ENCODE measurements at places on chromosomes 4 and X. TPM values are rescaled to one million over a fixed set of nuclear protein-coding genes. Genes with fewer than 3 reads are reported as not detected.
A peak's percentile ranks its signal among the peaks of the same experiment; 100 is the strongest.

- no peak for DNase-seq
- no peaks in the 10 kb centered on the region for H3K4me1 ChIP-seq
- H3K36me3 ChIP-seq, result no peaks in the 10 kb centered on the region
- H3K27me3 ChIP-seq, result no peaks in the 10 kb centered on the region
Observed at GRCh38 chr4:46124773-46125413, 1.0 kb upstream of the GABRG1 start.

GRCh38 chr4:184310881-184311709 lies 93.4 kb upstream of the ENPP6 start:
- peaks cover 15% of the 10 kb centered on the region for H3K4me1 ChIP-seq
- H3K27ac ChIP-seq, result no peak overlapping the region
- H3K36me3 ChIP-seq, result no peaks in the 10 kb centered on the region
- no peaks in the 10 kb centered on the region for H3K27me3 ChIP-seq

Gene ZNF157
- 0.17 TPM for total RNA-seq

DNA sequence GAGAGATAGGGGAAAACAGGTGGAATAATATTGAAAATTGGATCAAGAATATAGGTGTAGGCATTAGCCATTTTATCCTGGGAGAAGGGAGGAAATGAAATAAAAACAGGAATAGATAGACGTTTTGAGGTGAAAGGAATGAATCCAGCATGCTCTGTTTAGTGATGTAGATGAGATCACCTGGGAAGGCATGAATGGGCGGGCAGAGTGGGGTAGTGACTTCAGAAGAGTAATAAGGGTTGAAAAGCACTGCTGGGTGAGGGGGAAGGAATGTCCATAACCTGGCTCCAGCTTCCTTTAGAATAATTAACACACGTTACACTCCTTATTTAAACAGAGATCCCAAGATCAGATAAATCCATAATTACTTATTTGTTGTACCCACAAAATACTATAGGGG lies 191.1 kb upstream of the ANXA3 start:
- H3K27ac ChIP-seq, result no peak overlapping the region
- H3K4me3 ChIP-seq, result no peak overlapping the region
- no peak for DNase-seq
- H3K27me3 ChIP-seq, result no peaks in the 10 kb centered on the region

GRCh38 chr4:179709961-179710624 lies 2267.9 kb upstream of the AGA start:
- DNase-seq, result no peak
- H3K27ac ChIP-seq, result no peak overlapping the region
- H3K4me1 ChIP-seq, result no peaks in the 10 kb centered on the region
- H3K36me3 ChIP-seq, result no peaks in the 10 kb centered on the region
- no peak overlapping the region for H3K4me3 ChIP-seq
- no peaks in the 10 kb centered on the region for H3K27me3 ChIP-seq

DNA sequence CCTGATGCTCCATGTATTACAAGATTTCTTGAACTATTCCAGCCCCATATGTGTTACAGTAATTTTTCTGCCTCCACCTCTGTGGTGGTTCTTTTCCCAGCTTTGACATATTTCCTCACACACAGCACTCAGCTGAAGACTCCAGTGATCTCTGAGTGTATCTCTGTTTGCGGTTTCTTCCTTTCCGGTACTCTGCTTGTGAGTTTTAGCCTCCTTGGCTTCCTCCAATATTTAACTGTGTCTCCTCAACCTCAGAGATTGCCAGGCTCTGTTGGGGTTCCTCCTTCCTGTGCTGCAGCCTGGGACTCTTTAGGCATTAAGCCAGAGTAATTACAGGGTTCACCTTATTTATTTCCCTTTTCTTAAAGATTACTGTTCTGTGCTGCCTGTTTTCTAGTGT lies 73.2 kb downstream of the NFKB1 start:
- no peaks in the 10 kb centered on the region for H3K27me3 ChIP-seq
- no peak overlapping the region for H3K27ac ChIP-seq
- peaks cover 41% of the 10 kb centered on the region for H3K36me3 ChIP-seq

Gene PPARGC1A
- total RNA-seq, result not detected

Gene TET2
- 53.2 TPM for total RNA-seq

Gene CTAG1B
- total RNA-seq, result not detected

DNA sequence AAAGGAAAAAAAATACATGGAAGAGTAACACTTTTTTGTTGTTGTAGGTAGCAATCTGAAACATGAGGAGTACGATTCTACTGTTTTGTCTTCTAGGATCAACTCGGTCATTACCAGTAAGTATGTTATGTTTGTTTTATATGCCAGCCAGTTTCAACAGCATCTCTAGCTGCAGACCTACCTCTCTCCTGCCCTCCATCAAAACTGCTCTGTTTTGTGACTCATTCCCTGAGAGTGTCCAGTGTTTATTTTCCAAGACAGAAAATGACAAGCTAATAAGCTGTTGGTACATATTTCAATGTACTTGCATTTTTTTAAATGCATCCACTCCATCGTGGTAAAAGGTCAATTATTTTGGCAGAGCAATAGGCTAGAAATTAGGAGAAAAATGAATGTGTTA lies 347 bp downstream of the AMTN start:
- H3K27me3 ChIP-seq, result no peaks in the 10 kb centered on the region
- no peaks in the 10 kb centered on the region for H3K4me1 ChIP-seq
- no peak overlapping the region for H3K4me3 ChIP-seq
- no peaks in the 10 kb centered on the region for H3K36me3 ChIP-seq
- DNase-seq, result no peak

Gene NSUN7
- 0.59 TPM for total RNA-seq

Gene DUX4
- not detected for total RNA-seq

GRCh38 chrX:155767051-155767875 lies 113.9 kb upstream of the VAMP7 start:
- H3K27ac ChIP-seq, result no peak overlapping the region
- H3K4me3 ChIP-seq, result peak overlapping the region; percentile 42
- H3K4me1 ChIP-seq, result peaks cover 4% of the 10 kb centered on the region
- peak; percentile 4 for DNase-seq

DNA sequence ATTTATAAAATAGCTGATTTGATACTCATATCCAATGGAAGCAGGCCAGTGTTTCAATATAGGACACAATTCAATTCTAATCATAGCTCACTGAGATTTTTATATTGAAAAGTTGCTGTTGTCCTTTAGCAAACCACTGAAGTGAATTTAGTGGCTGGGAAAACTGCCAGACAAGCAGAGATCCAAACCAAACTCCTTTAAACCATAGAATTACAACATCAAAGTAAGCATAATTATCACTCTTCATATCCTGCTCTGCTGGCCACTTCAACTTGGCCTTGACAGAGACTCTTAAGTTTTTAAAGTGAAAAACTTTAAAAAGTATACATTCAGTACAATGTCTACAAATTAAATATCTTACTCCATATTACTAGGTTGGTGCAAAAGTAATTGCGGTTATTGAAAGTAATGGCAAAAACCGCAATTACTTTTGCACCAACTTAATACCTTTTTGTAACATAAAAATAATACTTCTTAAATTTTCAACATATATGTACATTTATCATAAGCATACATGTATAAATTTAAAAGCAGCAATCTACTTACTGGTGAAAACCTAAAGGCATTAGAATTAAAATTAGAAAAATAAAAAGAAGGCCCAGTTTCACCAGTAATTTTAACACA lies 433.0 kb downstream of the PCDH10 start:
- no peaks in the 10 kb centered on the region for H3K4me1 ChIP-seq
- H3K27ac ChIP-seq, result no peak overlapping the region
- no peaks in the 10 kb centered on the region for H3K27me3 ChIP-seq
- no peak for DNase-seq
- H3K36me3 ChIP-seq, result no peaks in the 10 kb centered on the region
- no peak overlapping the region for H3K4me3 ChIP-seq

DNA sequence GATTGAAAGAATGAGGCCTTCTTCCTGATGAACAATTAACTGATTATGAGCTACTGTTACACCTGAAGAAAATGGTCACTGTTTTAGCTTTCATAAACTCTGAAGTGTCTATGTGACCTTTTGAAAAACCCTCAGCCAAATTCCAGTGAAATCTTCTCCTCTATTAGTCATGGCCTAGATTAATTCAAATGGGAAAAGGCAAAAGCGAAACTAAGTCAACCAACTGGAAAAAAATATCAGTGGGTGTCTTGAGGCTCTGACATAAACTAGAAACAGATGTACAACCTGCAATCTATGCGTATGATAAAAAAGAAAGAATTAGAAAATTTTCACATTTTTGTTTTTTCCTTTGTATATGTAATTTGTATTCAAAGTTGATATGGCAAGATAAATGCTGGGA lies 169.4 kb upstream of the BANK1 start:
- no peak overlapping the region for H3K4me3 ChIP-seq
- DNase-seq, result no peak
- H3K4me1 ChIP-seq, result no peaks in the 10 kb centered on the region
- H3K27me3 ChIP-seq, result no peaks in the 10 kb centered on the region

GRCh38 chrX:146907391-146908240 lies 93.1 kb upstream of the CXorf51A start:
- H3K4me3 ChIP-seq, result no peak overlapping the region
- H3K27ac ChIP-seq, result no peak overlapping the region
- H3K36me3 ChIP-seq, result no peaks in the 10 kb centered on the region
- no peaks in the 10 kb centered on the region for H3K27me3 ChIP-seq
- DNase-seq, result no peak
- no peaks in the 10 kb centered on the region for H3K4me1 ChIP-seq

DNA sequence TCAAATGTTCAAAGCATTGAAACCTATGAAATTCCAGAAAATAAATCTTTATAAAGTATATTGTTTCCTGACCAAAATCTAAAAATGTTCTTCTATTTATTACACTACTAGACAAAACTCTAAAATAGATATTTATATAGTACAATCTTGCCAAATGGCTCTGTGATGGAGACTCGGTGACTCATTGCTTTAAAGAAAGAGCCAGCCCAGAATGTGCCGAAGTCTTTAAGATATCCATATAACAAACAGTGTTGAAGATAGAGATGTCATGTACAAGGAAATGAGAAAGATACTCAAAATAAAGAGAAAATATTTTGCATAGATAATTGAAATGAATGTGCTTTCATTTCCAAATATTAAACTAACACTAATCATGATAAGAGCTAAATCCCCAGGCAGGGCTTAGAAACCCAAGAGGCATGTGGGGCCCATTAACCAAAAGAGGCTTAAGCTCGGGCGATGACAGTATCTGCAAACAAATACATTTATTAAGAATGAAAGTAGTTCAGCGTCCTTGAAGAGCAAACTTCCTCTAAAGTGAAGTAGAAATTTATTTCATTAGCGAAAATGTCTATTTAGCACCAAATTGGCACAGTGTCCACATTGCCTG lies 102.1 kb upstream of the FAM9B start:
- no peaks in the 10 kb centered on the region for H3K4me1 ChIP-seq
- no peaks in the 10 kb centered on the region for H3K27me3 ChIP-seq
- H3K4me3 ChIP-seq, result no peak overlapping the region
- no peak overlapping the region for H3K27ac ChIP-seq
- no peak for DNase-seq
- no peaks in the 10 kb centered on the region for H3K36me3 ChIP-seq

Gene MTMR8
- 7.2 TPM for total RNA-seq

Gene OTUD6A
- total RNA-seq, result not detected

GRCh38 chr4:104494185-104494584 lies 509 bp downstream of the CXXC4 start:
- no peak overlapping the region for H3K4me3 ChIP-seq
- peaks cover 15% of the 10 kb centered on the region for H3K4me1 ChIP-seq
- no peak overlapping the region for H3K27ac ChIP-seq
- no peaks in the 10 kb centered on the region for H3K36me3 ChIP-seq
- H3K27me3 ChIP-seq, result peaks cover 38% of the 10 kb centered on the region

DNA sequence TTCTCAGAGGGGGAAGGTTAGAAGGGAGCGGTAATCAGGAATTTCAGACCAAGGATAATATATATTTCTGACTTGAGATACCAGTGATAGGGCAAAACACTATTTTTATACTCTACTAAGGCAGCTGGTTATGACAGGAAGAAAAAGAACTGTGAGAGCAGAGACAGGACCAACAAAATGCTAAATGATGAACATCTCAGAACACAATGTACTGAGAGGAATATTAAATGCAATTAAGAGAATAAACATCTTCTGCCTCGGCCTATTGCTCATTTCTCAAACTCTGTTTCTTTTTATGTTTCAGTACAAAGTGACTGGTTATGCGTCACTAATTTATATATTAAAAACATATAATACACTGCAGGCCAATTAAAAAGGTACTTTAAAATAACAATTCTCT lies 122.0 kb upstream of the RLIM start:
- H3K27ac ChIP-seq, result no peak overlapping the region
- H3K4me1 ChIP-seq, result no peaks in the 10 kb centered on the region
- H3K4me3 ChIP-seq, result no peak overlapping the region
- no peaks in the 10 kb centered on the region for H3K36me3 ChIP-seq

- H3K4me1 ChIP-seq, result no peaks in the 10 kb centered on the region
- no peak for DNase-seq
- H3K27ac ChIP-seq, result no peak overlapping the region
- H3K4me3 ChIP-seq, result no peak overlapping the region
- peaks cover 2% of the 10 kb centered on the region for H3K27me3 ChIP-seq
Observed at GRCh38 chr4:101458914-101459313, 111.6 kb upstream of the PPP3CA start.

DNA sequence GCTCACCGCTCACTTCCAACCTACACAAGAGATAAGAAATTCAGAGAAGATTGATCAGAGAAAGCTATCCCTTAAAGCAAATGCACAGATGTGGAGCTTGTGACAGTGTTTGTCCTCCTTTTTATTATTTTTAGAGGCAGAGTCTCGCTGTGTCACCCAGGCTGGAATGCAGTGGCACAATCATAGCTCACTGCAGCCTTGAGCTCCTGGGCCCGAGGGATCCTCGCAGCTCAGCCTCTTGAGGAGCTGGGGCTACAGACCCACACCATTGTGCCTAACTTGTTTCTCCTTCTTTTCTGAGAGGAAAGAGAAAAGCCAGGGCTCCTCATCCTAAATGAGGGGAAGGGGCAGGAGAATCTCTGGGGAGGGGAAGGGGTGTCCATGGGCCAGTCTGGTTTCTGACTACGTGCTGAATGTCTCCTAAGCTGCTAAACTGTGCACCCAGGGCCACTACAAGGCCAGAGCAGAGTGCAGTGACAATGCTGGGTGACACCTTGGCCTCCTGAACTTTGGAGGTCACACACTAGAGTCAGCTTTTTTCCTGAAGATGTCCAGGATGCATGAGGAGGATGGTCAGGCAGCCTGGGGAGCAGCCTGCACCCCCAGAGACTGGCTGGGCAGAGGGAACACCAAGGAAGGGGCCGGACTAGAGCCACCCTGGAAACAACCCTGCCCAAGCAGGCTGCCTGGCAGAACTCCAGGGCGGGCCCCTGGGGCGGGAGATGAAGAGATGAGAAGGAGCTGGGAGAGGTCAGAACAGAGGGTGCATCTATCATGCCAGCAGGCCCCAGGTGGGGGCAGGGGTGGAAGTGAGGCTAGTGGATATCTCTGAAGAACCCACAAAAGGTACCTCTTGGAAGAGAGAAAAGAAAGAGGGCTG lies 55.5 kb upstream of the PROM1 start:
- no peak overlapping the region for H3K27ac ChIP-seq
- no peak overlapping the region for H3K4me3 ChIP-seq
- H3K4me1 ChIP-seq, result no peaks in the 10 kb centered on the region
- no peaks in the 10 kb centered on the region for H3K36me3 ChIP-seq

Gene WNK3
- not detected for total RNA-seq

- no peaks in the 10 kb centered on the region for H3K27me3 ChIP-seq
- H3K36me3 ChIP-seq, result no peaks in the 10 kb centered on the region
- no peaks in the 10 kb centered on the region for H3K4me1 ChIP-seq
- no peak for DNase-seq
Observed at GRCh38 chrX:38959736-38960135, 158.5 kb downstream of the MID1IP1 start.

Gene KLHL34
- total RNA-seq, result 0.89 TPM
